HFF-Myc (cell line): ENCODE measurements at places on chromosomes 3 and 15.

GRCh38 chr3:151171145-151171757 lies 31.8 kb downstream of the GPR171 start:
- DNase-seq: no peak

GRCh38 chr3:53956586-53956985 lies 64.9 kb upstream of the SELENOK start:
- DNase-seq: no peak

DNA sequence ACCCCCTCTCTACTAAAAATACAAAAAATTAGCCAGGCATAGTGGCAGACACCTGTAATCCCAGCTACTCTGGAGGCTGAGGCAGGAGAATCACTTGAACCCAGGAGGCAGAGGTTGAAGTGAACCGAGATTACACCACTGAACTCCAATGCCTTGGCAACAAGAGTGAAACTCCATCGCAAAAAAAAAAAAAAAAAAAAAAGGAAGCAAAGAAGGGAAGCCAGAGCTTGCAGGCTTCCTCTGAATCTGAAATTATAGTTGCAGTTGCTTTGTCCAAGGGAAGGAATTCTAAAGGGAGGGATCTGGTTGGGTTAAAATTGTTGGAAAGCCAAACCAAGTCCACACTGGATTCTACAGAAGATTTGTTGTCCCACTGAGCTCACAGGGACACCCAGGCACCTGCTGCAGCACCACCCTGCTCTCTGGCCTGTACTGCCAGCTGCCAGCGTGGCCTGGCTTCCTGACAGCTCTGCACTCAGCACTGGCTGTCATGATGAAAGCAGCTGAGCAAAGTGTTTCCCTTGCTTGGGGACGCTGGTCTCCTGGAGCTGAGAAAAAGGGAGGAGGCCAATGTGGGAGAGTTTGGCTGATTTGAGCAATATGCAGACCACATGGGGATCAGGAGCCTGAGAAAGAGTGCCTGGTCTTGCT lies 88.8 kb upstream of the HES1 start:
- no peak for DNase-seq

GRCh38 chr3:193974671-193975535 lies 161.0 kb upstream of the HES1 start:
- no peak for DNase-seq

DNA sequence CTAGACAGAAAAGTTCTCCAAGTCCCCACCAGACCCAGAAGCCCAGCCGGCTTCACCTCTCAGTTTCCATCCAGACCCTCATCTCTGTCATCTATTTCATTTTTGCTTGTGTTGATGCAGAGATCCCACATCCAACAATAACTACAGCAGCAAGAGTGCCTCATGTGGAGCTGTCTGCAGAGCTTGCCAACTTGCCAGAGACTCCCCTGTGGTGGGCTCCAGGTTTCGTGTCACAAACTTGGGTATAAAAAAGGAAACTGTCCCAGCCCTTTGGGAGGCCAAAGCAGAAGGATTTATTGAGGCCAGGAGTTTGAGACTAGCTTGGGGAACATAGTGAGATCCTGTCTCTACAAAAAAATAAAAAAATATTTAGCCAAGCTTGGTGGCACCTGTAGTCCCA lies 182.4 kb upstream of the ATP10A start:
- DNase-seq: no peak

GRCh38 chr3:128173849-128174248 lies 20.6 kb downstream of the EEFSEC start:
- no peak for DNase-seq

- DNase-seq: no peak
Observed at GRCh38 chr15:83992324-83993031, 243.1 kb upstream of the GOLGA6L4 start.

- DNase-seq: no peak
Observed at GRCh38 chr3:26118165-26118564, 328.3 kb downstream of the OXSM start.

DNA sequence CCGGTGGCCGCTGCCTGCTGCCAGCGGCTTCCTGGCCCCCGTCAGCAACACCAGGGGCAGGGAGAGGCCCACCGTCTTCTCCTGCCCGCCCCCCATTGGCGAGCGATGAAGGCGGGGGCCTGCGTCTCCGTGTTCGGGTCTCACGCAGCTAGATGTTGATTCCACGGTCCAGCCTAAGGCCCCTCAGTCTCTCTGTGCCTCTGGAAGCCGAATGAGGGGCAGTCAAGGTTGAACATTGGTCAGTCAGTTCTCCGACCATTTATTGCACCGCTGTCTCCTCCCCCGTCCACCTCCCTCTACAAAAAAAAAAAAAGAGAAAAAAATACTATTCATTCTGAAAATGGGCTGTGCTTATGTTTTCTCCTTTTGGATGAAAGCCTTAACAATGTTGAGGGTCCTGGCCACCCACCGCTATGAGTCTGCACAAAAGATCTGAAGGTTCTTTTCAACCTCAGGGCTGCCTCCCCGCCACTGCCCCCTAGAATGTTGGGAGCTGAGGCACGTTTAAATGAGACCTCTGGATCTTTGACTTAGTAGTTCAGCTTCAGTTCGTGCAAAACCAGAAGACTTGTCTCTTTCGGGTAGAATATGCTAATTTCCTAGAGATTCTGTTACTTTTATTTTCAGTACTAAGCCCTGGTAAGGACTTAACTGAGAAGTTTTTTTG lies 736 bp downstream of the IREB2 start:
- no peak for DNase-seq

DNA sequence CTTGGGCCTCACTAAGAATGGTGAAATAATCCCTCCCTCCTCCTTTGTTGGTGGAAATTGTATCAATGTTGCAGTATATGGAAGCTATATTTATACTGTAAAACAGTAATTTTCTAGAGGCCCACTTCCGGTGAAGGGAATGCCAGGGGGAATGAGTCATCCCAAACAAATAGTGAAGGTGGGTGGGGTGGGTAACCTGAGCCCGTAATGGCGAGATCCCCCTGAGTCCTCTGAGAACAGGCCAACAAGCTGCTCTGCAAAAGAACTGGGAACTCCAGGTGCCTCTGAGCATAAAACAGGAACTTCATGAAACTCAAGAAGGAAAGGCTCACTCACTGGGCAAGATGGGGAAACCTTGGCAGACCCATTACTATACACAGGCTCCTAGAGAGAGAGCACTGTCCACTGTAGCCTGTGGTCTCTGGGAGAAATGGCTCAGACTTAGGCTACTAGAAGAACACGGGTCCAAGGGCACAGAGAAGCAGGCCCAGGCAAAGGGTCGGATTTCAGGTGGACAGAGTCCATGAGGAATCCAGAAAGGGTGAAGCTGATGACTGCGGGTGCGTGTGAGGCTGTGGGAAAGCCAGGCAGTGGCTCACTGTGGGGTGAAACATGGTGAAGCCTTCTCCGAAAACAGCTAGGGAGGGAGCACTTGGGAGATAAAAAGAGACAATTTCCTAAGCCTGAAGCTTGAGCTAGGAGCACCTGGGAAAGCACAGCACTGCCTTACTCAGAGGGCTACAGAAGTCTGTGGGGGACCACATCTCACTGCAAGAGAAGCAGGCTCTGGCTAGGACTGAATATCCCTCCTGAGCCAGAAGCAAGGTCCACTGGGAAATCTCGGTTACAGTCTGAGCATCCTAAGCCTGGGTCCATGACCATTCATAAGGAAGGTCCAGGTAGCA lies 19.8 kb downstream of the LARP6 start:
- DNase-seq: peak; percentile 76

DNA sequence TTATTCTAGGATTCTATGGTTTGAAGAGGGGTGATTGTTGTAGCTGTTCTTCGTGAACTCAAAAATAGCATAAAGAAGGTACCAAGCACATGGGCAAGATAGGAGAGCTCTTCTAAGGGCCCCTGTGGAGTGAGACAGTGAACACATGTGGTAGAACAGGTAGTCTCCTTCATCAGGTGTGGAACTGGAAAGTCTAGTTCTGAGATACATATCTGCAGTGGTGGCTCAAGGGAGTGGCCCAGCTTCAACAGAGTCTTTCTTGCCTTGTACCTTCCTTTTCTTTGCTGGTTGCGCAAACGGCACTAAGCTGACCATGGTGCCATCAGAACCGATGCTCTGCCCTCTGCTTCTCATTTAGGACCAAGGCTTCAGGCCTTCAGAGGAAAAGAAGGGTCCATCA lies 65.2 kb downstream of the CERS3 start:
- no peak for DNase-seq

- DNase-seq: no peak
Observed at GRCh38 chr15:100716456-100717085, 114.2 kb downstream of the ASB7 start.

DNA sequence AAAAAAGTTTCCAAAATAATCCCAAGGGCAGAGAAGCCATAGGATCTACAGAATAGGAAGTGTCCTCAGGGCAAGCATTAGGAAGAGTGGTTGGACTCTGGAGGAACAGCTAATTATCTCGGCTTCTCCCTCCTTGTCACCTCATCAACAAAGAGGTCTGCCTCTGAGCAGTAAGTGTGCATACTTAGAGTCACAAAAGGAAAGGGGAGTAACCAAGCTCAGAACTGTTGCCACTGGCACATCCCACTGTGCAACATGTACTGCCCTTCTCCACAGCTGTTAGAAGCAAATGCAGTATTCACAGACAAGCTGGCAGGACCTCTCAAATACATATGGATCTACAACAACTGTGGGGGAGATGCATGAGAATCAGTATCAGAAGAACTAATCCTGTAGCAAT lies 31.5 kb downstream of the NGLY1 start:
- no peak for DNase-seq

DNA sequence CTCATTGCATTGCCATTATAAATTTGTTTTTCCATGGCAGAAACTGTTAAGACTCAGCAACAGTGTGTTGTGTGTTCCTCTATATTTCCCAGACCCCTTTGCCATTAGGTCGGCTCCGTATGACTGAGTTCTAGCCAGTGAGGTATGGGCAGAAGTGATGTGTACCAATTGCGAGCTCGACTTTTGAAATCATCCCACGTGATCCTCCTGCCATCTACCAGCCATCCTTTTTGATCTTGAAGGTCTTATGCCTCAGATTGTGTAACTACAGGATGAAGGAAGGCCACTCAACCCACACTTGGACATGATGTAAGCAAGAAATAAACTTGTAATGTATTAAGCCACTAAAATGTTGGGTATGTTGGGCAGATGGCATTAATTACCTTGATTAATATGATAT lies 562.3 kb downstream of the PDCD6IP start:
- no peak for DNase-seq

GRCh38 chr15:62647202-62647842 lies 395.2 kb upstream of the TPM1 start:
- peak; percentile 58 for DNase-seq

DNA sequence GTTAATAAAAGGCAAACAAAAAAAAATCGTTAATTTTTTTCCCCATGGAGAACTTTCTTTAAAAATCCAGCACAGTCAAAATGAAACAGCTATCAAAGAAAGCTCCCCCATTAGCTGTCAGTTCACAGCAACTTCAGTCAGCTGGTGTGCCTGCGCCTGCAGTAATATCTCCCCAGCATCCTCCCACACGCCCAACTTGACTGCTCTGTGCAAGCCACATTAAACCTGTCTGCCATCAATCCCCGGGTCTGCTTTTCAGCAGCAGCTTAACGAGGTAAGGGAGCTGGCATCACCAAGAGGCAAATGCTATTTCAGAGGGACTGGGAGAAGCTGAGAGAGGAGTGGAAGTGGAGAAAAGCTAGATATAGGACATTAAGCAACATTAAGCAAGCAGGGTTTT lies 337.5 kb downstream of the GAP43 start:
- DNase-seq: no peak

DNA sequence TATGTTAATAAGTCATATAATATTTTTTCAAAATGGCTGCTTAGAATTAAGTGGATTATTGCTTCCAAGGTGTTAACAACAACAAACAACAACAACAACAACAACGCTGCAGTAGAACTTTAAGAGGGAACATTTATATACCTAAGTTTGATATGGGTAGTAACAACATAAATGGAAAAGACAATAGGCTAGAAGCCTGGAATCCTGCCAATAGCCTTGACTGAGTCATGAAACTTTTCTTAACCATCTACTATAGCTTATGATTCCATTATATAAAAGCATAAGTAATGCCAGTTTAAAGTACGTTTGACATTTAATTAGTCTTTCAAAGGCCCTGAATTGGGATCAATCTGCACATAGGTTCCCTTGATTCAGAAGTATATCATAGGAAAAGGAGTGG lies 31.2 kb downstream of the SATB1 start:
- no peak for DNase-seq

- DNase-seq: no peak
Observed at GRCh38 chr15:69472562-69472961, 19.9 kb downstream of the RPLP1 start.

- no peak for DNase-seq
Observed at GRCh38 chr15:69664572-69665571, 212.3 kb downstream of the RPLP1 start.

DNA sequence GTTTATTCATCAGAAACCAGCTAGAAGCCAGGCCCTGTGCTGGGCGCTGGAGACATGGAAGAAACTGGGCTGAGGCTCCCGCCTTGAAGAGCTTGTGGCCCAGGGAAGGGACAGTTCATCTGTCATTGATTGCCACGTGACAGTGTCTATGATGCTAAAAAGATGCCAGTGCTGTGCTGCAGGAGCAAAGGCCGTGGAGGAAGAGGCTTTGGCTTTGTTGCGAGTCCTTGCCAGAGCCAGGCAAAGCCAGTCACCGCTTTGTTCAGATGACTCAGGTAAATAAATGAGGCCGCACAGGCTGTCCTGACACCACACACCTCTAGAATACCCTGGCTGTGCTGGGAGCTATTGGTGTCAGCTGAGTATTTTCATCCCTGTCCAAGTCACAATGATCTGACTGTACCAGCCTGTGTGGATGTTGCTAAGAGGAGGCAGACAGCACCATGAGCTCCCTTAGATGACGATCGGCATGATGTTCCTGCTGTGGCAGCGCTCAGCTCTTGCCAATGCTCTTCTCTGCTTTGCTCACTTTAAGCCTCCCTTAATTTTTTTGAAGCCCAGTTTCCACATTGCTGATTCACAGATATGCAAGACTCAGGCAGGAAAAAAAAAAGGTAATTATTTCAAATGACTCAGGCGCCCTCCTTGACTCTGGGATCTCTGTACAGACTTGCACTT lies 77.5 kb downstream of the CCNL1 start:
- DNase-seq: no peak

DNA sequence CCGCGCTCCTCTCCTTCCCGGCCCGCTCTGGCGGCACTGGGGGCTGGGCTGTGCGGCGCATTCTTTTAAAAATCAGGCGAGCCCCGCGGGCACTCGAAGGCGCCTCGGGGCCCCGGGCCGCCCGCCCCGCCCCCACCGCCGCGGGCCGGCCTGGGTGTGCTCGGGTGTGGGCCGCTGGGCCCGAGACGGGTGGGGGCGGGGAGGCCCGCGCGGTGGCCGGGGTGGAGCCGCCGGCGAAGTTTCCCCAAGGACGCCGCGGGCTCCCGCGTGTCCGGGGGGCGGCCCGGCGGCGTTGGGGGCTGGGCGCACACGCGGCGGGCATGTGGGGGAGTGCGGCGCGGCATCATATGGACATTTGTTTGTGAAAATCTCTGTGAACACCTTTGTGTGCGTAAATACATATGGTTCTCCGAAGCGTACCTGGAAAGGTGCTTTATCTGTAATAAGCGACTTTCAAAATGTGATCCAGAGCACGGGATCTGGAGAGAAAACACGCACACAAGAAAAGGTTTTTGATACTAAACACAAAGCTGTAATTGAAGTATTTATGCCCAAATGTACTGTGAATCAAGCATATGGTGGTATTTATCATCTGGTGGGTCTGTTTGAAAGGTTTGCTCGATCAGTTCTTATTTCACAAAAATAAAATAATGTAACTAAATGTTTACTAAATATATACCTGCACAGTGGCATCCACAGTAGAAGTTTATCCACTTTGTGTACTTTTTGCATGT lies 612 bp upstream of the TBL1XR1 start:
- DNase-seq: no peak
